Stimulated activated CD8-positive, alpha-beta memory T cell treated with anti-CD3 and anti-CD28 coated beads, Interleukin-4, amount 100 ng/mL, for 1 hour (primary cell): ENCODE measurements at places on chromosomes 12 and 14.

GRCh38 chr14:91140672-91141071 lies 26.8 kb downstream of the DGLUCY start:
- no peak for DNase-seq

GRCh38 chr14:104794099-104794498 lies 1.4 kb downstream of the AKT1 start:
- DNase-seq, result no peak

GRCh38 chr14:43215524-43215923 lies 1291.6 kb downstream of the FSCB start:
- no peak for DNase-seq

DNA sequence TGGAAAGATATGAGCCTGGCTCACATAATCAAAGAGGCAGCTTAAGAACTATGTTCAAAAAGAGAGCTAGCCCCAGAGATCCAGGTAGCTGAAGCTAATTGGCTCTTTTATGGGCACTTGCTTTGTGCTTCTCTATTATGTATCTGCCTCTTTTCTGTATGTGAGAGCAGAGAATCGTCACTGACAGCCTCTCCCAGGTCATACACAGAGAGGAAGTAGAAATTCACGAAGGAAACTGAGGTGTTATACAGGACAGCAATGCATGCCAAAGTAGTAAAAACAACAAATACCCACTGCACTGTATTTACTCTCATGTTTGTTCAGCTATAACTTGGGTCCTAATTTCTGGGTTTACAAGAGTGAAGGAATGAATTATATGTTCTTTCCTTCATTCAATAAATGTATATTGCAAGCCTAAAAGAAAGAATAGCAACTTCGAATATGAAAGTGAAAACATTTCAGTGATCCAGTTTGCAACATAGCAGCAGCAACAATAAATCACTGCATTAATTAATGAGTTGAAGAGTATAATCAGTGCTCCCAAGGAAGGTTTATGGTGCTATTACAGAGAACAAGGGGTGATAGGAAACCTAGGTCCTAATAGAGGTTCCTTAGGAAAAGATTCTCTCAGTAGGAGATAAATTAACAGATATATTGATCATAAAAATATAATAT lies 47.1 kb upstream of the ATXN7L3B start:
- no peak for DNase-seq

GRCh38 chr12:26768611-26769603 lies 64.1 kb downstream of the ITPR2 start:
- DNase-seq, result no peak

GRCh38 chr14:31966896-31967668 lies 110.0 kb upstream of the ARHGAP5 start:
- DNase-seq, result no peak

- DNase-seq, result no peak
Observed at GRCh38 chr12:69471667-69472385, 1.6 kb downstream of the FRS2 start.

DNA sequence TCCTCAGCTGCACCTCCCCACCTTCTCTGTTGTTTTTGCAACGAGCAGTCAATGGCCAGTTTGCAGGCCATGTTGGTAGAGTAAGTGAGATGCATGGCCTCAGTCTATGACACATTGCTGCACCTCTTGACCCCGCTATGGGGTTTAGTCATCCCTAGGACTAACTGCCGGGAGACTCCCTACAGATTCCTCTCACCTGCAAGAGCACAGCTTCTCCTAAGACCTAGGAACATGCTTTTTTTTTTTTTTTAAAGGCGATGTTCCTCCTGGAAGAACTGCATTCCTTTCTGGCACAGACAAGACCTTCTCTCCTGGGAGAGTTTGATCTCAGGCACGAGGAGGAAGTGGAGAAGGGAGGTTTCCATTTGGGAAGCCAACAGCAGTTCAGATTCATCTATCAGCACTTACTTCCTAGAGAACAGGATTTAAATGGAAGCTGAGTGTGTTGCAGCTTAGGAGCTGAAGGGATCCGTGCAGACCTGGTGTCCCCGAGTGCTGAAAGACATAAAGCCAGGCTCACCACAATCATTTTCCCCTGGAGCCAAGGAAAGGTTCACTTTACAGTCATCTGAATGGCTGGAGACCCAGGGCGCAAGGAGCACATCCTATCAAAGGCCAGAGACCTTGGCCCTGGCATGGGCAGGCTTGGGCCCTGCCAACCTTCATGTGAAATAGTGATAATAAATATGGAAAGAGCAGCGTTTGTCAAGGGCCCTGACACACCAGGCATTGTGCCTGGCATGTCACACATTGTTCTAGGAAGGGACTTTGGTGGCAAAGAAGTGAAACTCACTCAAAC lies 104.1 kb downstream of the LGMN start:
- no peak for DNase-seq

DNA sequence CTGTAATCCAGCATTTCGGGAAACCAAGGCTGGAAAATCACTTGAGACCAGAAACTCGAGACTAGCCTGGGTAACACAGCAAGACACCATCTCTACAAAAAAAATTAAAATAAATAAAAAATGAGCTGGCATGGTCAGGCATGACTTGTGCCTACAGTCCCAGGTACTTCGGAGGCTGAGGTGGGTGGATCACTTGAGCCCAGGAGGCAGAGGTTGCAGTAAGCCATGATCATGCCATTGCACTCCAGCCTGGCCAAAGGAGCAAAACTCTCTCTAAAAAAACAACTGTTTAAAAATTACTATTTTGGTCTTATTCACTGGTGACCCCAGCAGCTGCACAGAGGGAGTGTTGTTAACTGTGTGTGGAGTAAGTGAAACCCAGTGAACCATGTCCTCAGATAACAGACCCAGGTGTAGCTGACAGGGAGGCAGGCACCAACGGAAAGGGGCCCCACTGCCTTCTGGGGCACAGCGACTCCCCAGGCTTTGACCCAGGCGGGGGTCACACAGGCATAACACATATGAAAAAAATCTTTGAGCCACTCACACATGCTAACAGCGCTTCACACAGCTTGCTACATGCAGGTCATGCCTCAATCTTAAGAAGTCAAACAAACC lies 12.1 kb downstream of the DDX54 start:
- DNase-seq, result no peak

GRCh38 chr12:60106214-60106613 lies 510.4 kb downstream of the SLC16A7 start:
- DNase-seq, result no peak

DNA sequence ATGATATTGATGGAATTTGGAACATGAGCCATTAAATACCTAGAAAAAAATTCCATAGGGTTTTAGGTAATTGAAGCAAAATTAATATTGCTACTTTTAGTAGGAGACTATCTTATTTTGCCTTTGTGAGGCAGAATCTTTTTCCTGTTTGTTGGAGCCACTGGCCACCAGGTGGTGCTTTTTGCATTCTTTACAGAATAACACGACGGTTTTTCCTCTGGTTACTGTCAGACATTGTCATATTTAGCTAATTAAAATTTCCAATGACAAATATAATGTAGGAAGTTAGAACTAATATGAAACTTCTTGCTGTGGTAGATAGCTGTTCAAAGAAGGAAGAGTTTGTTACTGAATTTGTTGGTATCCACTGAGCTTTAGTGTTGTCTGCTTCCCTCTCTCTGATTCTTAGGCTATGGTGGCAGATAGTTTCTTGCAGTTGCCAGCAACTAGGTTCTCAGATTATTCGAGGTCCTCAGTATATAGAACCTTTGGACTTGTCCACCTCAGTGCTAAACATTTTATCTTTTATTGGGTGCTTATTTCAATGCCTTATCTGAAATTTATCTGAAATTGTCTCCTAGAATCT lies 25.7 kb downstream of the RAB21 start:
- DNase-seq, result no peak

- DNase-seq, result no peak
Observed at GRCh38 chr12:32843528-32844095, 53.0 kb downstream of the PKP2 start.

- no peak for DNase-seq
Observed at GRCh38 chr12:5898874-5899273, 46.2 kb downstream of the ANO2 start.

GRCh38 chr14:93369713-93370266 lies 22.8 kb downstream of the COX8C start:
- no peak for DNase-seq

GRCh38 chr12:67721248-67721647 lies 72.7 kb downstream of the DYRK2 start:
- DNase-seq, result no peak

- no peak for DNase-seq
Observed at GRCh38 chr14:75277008-75277814, 1.4 kb upstream of the FOS start.

- no peak for DNase-seq
Observed at GRCh38 chr14:23259426-23259825, 21.7 kb downstream of the RNF212B start.

DNA sequence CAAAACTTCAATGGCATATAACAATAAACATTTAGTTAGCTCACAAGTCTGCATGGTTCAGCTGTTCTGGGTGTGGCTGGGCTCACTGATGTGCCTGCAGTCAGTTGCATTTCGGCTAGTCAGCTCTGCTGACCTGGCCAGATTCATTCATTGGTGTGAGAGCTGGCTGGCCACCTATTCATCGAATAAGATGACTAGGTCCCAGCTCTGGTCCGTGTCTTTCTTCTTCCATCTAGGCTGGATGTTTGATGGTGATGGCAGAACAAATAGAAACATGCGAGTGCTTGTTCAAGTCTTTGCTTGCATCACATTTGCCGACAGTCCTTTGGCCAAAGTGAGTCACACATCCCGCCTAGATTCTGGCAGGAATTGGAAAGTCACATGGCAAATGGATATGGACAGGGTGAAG lies 203.3 kb upstream of the CRY1 start:
- no peak for DNase-seq

- DNase-seq, result no peak
Observed at GRCh38 chr14:94288610-94289465, 4.2 kb downstream of the SERPINA10 start.

DNA sequence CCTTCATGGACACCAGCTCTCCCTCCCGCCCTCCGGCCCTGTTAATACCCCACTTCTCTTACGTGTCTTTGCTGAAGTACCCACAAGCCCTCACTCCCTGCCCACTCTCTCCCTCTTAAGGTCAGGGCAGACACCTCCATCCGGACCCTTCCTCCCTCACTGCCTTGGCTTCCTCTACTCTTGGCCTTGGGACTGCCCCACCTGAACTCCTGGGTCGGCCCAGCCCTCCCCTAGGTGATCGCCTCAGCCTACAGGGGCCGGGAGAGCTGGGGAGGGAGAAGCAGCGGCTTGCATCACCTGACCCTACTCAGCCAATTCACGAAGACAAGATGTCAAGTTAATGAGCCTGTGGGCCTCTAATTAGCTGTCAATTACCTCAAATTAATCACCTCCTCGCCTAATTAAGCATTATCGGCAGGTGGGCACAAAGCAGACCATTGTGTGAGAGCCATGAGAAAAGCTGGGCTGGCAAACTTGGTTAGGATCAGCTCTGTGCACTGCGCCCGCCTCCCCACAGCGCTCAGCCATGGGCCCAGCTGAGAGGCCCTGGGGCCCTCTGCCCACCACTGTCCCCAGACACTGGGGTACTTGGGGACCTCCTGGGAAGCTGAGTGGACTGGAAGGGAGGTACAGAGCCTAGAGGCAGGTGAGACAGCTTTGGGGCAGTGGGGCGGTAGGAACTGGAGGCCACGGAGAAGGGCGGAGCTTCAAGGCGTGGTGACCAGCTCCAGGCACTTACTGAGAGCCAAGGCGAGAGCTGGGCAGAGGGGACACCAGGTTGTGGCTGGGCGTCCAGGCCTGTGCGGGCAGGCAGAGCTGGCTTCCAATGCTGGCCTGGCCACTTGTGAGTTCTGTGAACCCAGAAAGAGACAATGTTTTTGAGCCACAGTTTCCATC lies 25.1 kb upstream of the VSX2 start:
- no peak for DNase-seq

DNA sequence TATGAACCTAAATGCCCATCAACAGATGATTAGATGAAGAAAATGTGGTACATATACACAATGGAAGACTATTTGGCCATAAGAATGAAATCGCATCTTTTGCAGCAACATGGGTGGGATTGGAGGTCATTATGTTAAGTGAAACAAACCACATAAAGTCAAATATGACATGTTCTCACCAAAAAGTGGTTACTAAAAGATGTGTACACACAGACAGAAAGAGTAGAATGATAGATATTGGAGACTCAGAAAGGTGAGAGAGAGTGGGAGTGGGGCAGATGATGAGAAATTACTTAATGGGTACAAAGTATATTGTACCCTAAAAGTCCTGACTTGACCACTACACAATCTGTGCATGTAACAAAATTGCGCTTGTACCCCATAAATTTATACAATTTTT lies 19.6 kb downstream of the VWF start:
- no peak for DNase-seq

- no peak for DNase-seq
Observed at GRCh38 chr14:85263916-85264675, 265.8 kb upstream of the FLRT2 start.

GRCh38 chr12:108838194-108839017 lies 19.0 kb downstream of the SSH1 start:
- DNase-seq, result no peak

DNA sequence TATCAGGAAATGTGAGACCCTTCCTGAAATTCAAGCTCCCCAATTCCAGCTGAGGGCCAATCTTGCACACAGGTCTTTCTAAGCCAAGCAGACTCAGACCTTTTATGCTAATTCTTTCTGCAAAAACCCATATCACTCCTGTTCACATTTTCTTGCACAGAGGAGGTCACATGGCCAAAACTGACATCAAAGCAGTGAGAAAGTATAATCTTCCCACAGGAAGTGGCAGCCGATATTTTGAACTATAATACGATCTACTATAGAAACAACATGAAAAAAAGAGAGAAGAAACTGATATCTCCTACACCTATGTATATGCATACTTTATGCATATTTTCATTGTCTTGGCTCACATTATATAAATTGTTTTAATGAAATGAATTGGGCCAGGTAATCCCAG lies 132.9 kb upstream of the SSTR1 start:
- DNase-seq, result no peak

- no peak for DNase-seq
Observed at GRCh38 chr14:71754422-71755095, 177.7 kb upstream of the RGS6 start.

- DNase-seq, result no peak
Observed at GRCh38 chr12:121145221-121145620, 12.5 kb downstream of the P2RX7 start.

GRCh38 chr12:132026061-132026795 lies 76.5 kb downstream of the EP400 start:
- no peak for DNase-seq

- no peak for DNase-seq
Observed at GRCh38 chr12:42982828-42983227, 393.3 kb upstream of the PRICKLE1 start.

DNA sequence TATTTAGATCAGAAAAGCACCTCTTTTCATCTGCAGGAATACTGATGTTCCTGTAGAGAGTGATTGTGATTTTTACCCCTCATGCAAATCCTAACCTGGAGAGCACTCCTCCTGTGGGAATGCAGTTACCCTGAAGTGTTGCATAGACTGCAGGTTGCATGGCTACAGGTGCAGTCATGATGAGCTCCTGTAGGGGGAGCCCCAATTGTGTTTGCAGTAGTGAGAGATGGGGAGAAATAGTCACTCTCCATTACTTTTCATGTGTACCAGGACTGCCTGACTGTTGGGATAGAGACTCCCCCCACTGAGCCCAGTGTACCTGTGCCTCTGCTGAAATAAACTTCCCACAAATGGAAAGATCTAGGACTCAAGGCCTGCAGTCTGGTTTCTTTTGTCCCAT lies 1086.5 kb downstream of the SLC6A15 start:
- DNase-seq, result no peak

- no peak for DNase-seq
Observed at GRCh38 chr12:17137396-17137795, 531.4 kb upstream of the LMO3 start.

- no peak for DNase-seq
Observed at GRCh38 chr12:3282384-3282670, 205.1 kb downstream of the TSPAN9 start.

GRCh38 chr12:102067574-102068258 lies 5.9 kb upstream of the WASHC3 start:
- no peak for DNase-seq
